CD4-positive, CD25-positive, alpha-beta regulatory T cell (primary cell): ENCODE measurements at places on chromosomes 6 and 20. TPM values are rescaled to one million over a fixed set of nuclear protein-coding genes. Genes with fewer than 3 reads are reported as not detected.
A peak's percentile ranks its signal among the peaks of the same experiment; 100 is the strongest.

Gene TEAD3
- not detected for total RNA-seq

DNA sequence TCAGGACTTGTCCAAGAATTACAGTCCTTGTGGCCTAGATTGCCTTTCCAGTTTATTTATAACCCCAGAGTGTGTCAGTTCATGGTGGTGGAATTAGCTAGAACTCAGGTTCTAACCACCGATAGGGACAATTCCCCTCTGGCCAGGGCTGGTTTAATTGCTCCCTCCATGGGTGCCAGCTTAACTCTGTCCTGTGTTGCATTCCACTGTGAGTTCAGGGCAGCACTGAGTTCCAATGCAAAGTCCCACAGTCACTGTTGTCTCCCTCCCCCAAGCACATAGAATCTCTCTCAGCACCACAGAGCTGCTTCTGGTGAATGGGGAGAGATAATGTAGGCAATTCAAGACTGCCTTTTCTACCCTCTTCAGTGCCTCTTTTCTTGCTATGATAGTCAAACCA is 82.5 kb upstream of the TNFRSF21 start:
- H3K4me1 ChIP-seq = no peaks in the 10 kb centered on the region
- DNase-seq = no peak
- no peak overlapping the region for H3K4me3 ChIP-seq
- no peak overlapping the region for H3K27ac ChIP-seq
- no peaks in the 10 kb centered on the region for H3K36me3 ChIP-seq

- no peak overlapping the region for H3K4me3 ChIP-seq
- no peak overlapping the region for H3K27ac ChIP-seq
- H3K27me3 ChIP-seq = no peaks in the 10 kb centered on the region
- DNase-seq = no peak
Observed at GRCh38 chr20:40633123-40633850, 55.7 kb downstream of the MAFB start.

DNA sequence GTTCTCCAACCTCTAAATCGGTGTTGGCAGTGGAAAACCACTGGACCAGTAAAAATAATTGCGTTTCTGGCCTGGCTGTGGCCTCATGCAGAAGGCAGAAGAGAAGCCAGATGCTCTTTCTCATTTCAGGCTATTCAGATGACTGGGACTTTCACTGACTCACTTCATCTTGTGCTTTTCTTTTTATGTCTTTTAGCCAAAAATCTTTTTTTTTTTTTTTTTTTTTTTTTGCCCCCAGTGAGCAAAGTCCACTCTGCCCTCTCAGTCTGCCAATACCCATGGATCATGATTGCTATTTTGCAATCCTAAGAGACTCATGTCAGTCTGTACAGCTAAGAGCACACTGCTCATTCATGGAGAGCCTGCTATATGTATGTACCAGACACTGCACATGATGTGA is 962.5 kb downstream of the KIF16B start:
- no peak for DNase-seq
- H3K27ac ChIP-seq = no peak overlapping the region
- no peaks in the 10 kb centered on the region for H3K27me3 ChIP-seq
- no peaks in the 10 kb centered on the region for H3K36me3 ChIP-seq
- no peaks in the 10 kb centered on the region for H3K4me1 ChIP-seq

DNA sequence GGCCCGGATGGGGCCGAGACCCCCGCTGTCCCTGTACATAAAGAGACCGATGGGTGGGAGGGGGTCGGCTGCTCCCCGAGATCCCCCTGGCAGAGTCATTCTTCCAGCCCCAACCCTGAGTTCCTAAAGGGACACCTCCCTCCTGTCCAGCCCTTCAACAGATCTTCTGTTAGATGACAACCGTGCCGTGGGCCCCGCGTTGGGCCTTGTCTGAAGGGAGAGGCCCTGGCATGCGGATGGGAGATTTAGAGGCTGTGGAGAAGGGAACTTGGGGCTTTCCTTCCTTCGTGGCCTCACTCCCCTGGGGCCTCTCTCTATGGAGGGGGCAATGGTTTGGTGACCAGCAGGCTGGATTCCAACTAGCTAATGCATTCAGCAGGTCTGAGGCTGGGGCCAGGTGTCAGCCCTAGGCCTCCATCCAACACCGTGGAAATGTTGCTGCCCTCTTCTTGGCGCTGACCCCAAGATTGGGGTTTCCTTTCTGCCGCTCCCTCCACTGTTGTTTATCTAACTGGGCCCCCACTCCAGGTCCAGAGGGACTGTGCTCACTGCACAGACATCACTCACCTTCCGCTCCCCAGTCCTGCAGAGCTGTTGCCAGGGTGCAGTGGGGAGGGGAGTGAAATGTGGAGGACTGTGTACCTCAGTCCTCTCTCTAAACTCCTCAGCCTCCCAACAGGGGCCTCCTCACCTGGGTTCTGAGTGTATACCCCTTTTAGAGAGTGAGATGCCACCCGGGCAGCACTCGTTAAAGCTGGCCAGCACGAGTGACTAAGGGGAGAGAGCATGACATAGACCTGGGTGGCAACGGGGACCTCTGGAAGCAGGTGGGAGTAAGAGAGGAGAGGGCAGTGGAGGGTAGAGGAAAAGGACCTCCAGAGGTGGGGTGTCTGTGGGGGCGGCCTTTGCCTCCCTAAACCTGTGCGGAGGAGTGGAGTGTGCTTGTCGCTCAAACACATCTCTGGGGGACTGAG is 6.7 kb downstream of the TMEM151B start:
- DNase-seq = no peak
- H3K4me1 ChIP-seq = peaks cover 9% of the 10 kb centered on the region
- H3K4me3 ChIP-seq = no peak overlapping the region
- H3K27me3 ChIP-seq = peaks cover 7% of the 10 kb centered on the region
- H3K36me3 ChIP-seq = no peaks in the 10 kb centered on the region

DNA sequence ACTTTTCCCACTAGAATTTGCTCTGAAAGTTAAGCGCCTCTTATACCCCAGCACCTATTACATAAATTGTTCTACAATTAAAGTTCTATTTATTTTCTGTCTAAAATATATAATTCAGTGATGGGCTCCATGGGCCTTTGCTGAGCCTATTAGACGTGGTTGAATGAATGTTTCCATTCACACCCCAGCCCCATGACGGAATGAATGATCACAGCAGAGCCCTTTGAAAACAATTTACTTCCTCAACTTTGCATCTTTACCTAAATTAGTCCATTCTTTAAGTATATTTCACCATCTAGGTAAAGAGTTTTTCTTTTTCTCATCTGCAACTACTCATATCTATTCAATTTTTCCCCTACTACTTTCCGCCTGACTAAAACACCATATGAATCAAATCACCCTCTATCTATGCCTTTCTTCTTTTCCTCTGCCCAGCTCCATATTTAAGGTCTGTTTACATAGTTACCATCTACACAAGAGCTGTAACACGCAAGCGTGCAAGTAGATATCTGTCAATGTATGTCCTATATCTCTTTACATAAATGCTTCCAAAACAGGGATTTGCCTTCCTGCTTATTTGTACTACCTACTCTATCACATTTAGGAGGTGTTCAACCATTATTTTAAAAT is 69.7 kb downstream of the ECT2L start:
- H3K27ac ChIP-seq = no peak overlapping the region
- no peak for DNase-seq
- no peaks in the 10 kb centered on the region for H3K4me1 ChIP-seq

- no peak overlapping the region for H3K27ac ChIP-seq
- H3K4me1 ChIP-seq = no peaks in the 10 kb centered on the region
- no peaks in the 10 kb centered on the region for H3K27me3 ChIP-seq
Observed at GRCh38 chr6:36187446-36187845, 9.1 kb upstream of the BRPF3 start.

Gene SLC17A3
- total RNA-seq = not detected

DNA sequence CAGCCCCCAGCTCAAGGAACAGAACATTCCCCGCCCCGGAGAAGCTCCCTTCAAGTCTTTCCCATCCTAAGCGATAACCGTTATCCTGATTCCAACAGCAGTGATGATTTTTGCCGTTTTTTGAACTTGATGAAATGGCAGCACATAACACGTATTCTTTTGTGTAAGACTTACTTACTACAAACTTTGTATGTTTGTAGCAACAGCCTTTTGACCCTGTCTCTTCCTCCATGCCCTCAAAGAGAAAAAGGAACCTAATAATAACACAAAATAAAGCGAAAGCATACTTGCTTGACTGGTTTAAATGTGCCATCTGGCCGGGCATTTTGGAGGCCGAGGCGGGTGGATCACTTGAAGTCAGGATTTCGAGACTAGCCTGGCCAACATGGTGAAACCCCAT is 26.4 kb upstream of the SLC9A8 start:
- H3K4me1 ChIP-seq = peaks cover 5% of the 10 kb centered on the region
- no peak overlapping the region for H3K27ac ChIP-seq
- H3K36me3 ChIP-seq = no peaks in the 10 kb centered on the region
- DNase-seq = no peak

Gene ZNF76
- total RNA-seq = 66.6 TPM

DNA sequence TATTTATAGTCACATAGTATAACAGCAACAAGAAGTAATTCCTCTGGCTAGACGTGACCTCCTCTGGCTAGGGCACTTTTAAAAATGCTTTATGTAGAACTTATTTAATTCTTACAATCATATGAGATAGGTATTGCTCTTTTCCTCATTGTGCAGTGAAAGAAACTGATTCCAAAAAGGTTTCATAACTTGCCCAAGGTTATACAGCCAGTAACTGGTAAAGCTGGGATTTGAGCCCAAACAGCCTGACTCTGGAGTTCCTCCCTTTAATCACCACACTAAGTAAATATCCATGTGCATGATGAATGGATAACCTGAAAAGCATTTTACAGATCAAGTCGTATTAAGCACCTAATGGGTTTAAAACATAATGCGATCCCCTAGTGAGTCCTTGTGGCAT is 214.6 kb downstream of the PRL start:
- no peak overlapping the region for H3K4me3 ChIP-seq
- no peaks in the 10 kb centered on the region for H3K4me1 ChIP-seq
- no peaks in the 10 kb centered on the region for H3K36me3 ChIP-seq
- no peaks in the 10 kb centered on the region for H3K27me3 ChIP-seq

DNA sequence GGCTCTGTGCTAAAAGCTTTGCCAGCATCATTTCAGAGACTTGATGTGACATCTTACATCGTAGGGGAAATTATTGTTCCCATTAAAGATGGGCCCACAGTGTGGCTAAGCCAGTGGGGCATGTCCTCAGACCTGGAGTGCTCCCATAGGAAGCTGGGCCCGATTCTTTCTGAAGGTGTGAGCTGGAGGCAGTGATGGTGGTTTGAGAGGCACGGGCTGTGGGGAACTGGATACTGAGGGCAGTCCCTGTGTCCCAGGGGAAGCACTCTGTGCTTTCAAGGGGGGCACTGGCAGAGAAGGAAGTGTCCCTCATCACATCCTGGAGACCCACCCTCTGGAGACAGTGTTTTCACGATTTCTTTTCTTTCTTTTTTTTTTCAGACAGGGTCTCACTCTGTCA is 8.6 kb upstream of the FAM110A start:
- DNase-seq = no peak
- no peak overlapping the region for H3K4me3 ChIP-seq
- H3K4me1 ChIP-seq = peaks cover 9% of the 10 kb centered on the region
- H3K36me3 ChIP-seq = no peaks in the 10 kb centered on the region
- H3K27ac ChIP-seq = no peak overlapping the region
- H3K27me3 ChIP-seq = no peaks in the 10 kb centered on the region

Gene LGSN
- total RNA-seq = 0.25 TPM

Gene CLVS2
- not detected for total RNA-seq

Gene KIF25
- not detected for total RNA-seq

DNA sequence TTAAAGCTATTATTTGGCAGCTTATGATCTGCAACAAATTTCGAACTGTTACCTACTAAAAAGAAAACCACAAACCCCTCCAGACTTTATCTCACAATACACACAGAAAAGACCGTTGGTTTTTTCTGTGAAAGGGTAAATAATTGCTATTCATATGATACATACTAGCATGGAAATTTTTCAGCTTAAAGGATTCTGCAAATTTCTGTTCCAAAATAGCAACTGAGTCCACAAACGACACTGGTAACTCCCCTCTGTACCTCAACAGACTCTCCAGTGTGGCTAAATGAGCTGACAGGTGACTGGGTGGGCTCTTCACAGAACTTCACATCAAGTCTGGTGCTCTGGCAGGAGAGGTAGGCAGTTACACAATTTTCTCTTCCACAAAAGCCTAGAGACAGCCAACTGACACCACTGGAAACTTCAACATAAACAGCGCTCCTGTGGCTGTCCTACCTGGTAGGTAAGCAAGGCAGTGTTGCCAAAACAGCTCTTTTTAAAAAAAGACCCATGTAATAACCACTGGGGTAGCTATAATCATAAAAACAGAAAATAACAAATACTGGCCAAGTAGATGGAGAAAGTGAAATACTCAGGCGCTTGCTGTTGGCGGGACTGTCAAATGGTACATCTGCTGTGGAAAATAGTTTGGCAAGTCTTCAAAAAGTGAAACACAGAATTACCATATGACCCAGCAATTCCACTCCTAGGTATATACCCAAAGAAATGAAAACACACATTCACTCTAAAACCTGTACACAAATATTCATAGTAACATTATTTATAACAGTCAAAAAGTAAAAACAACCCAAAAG is 37.8 kb downstream of the ELOVL5 start:
- DNase-seq = no peak
- peak overlapping the region; percentile 66 for H3K4me3 ChIP-seq
- no peaks in the 10 kb centered on the region for H3K36me3 ChIP-seq

DNA sequence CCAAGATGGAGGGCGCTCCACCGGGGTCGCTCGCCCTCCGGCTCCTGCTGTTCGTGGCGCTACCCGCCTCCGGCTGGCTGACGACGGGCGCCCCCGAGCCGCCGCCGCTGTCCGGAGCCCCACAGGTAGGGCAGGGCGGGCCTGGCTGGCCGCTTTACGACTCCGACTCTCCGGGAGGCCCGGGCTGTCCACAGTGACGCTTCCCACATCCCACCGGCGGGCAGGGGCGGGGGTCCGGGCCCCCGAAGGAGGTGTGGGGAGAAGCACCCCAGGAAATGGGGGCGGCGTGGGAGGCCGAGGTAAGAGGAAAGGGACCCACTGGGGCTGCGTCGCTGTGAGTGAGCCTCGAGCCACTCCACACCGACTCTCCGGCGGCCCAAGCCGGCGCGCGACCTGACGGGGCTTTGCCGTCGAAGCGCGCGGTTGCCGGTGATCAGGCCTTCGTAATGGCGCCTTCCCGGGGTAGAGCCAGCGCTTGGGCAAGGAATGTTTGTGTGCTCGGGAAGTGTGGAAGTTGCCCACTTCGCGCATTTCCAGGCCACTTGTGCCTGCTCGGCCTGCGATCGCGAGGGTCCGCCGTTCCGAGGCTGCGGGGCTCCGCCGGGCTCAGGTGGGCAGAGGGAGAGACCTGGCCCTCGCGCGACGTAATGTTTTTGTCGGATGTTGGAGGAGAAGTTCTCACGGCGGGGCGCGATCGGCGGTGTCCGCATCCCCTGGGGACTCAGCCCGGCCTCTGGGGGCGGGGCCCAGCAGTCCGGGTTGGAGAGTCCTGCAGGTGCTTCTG is 427 bp downstream of the GINM1 start:
- peak overlapping the region; percentile 82 for H3K4me3 ChIP-seq
- peak; percentile 38 for DNase-seq
- H3K27ac ChIP-seq = peak overlapping the region; percentile 91

Gene PI16
- total RNA-seq = 62.2 TPM

- no peaks in the 10 kb centered on the region for H3K4me1 ChIP-seq
- H3K27me3 ChIP-seq = no peaks in the 10 kb centered on the region
- no peak overlapping the region for H3K4me3 ChIP-seq
Observed at GRCh38 chr6:44430326-44430725, 42.8 kb downstream of the CDC5L start.

Gene KCNB1
- total RNA-seq = not detected

- no peaks in the 10 kb centered on the region for H3K36me3 ChIP-seq
- H3K4me3 ChIP-seq = no peak overlapping the region
- H3K4me1 ChIP-seq = no peaks in the 10 kb centered on the region
Observed at GRCh38 chr6:128597004-128597403, 76.6 kb upstream of the PTPRK start.

- no peak for DNase-seq
- H3K27ac ChIP-seq = no peak overlapping the region
- H3K4me3 ChIP-seq = no peak overlapping the region
- no peaks in the 10 kb centered on the region for H3K4me1 ChIP-seq
- no peaks in the 10 kb centered on the region for H3K36me3 ChIP-seq
Observed at GRCh38 chr6:130525408-130525807, 159.6 kb downstream of the TMEM200A start.
